Thymus (tissue), 14 donors: ENCODE measurements at places on chromosomes 11 and 22. TPM values are rescaled to one million over a fixed set of nuclear protein-coding genes. Genes with fewer than 3 reads are reported as not detected.
A peak's percentile ranks its signal among the peaks of the same experiment; 100 is the strongest.

- no peak overlapping the region for H3K27ac ChIP-seq
- H3K36me3 ChIP-seq: no peaks in the 10 kb centered on the region
- no peaks in the 10 kb centered on the region for H3K4me1 ChIP-seq
- H3K27me3 ChIP-seq: no peaks in the 10 kb centered on the region
These were observed 20.8 kb upstream of the JAM3 start for GRCh38 chr11:134048028-134048427.

- no peak overlapping the region for H3K4me3 ChIP-seq
- H3K27ac ChIP-seq: no peak overlapping the region
- no peak for DNase-seq
- H3K27me3 ChIP-seq: no peaks in the 10 kb centered on the region
- no peaks in the 10 kb centered on the region for H3K4me1 ChIP-seq
- no peaks in the 10 kb centered on the region for H3K36me3 ChIP-seq
These were observed 19.2 kb downstream of the DTX4 start for GRCh38 chr11:59191095-59191494.

- H3K4me1 ChIP-seq: no peaks in the 10 kb centered on the region
- H3K36me3 ChIP-seq: no peaks in the 10 kb centered on the region
- no peaks in the 10 kb centered on the region for H3K27me3 ChIP-seq
- no peak for DNase-seq
These were observed 90.6 kb downstream of the DSCAML1 start for GRCh38 chr11:117706322-117706814.

DNA sequence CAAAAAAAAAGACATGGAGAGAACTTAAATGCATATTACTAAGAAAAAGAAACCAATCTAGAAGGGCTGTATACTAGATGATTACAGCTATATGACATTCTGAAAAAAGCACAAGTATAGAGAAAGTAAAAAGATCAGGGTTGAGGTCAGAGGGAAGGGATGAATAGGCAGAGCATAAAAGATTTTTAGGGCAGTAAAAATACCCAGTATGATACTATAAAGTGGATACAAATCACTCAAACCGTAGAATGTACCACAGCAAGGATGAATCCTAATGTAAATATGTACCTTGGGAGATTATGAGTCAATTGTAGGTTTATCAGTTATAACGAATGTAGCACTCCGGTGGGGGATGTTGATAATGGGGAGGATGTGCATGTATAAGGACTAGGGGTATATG lies 29.4 kb upstream of the SMCO4 start:
- no peaks in the 10 kb centered on the region for H3K4me1 ChIP-seq
- no peaks in the 10 kb centered on the region for H3K27me3 ChIP-seq
- H3K4me3 ChIP-seq: no peak overlapping the region
- H3K36me3 ChIP-seq: no peaks in the 10 kb centered on the region

DNA sequence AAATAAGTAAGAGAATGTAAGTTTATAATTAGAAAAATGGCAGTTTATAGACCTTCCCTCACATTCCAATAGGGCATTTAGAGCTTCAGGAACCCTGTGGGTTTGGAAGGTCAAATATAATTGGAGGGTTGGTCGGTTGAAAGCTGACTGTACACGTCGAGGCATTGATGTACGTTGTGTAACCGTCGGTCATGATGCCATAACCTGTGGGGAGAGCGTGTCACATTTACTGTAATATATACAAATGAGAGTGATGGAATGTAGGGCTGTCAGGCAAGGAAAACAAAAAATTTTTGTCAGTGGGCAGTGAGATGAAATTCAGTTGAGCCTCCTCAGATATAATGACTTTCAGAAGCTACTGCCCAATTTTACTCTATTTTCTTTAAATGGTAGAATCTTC lies 88.5 kb downstream of the ARL14EP start:
- no peaks in the 10 kb centered on the region for H3K4me1 ChIP-seq
- H3K27ac ChIP-seq: no peak overlapping the region
- peaks cover 3% of the 10 kb centered on the region for H3K36me3 ChIP-seq
- no peak for DNase-seq
- H3K27me3 ChIP-seq: no peaks in the 10 kb centered on the region
- H3K4me3 ChIP-seq: no peak overlapping the region

GRCh38 chr11:78689585-78690153 lies 115.0 kb upstream of the NARS2 start:
- H3K27me3 ChIP-seq: no peaks in the 10 kb centered on the region
- H3K4me1 ChIP-seq: no peaks in the 10 kb centered on the region
- no peak for DNase-seq
- H3K4me3 ChIP-seq: no peak overlapping the region
- no peak overlapping the region for H3K27ac ChIP-seq

DNA sequence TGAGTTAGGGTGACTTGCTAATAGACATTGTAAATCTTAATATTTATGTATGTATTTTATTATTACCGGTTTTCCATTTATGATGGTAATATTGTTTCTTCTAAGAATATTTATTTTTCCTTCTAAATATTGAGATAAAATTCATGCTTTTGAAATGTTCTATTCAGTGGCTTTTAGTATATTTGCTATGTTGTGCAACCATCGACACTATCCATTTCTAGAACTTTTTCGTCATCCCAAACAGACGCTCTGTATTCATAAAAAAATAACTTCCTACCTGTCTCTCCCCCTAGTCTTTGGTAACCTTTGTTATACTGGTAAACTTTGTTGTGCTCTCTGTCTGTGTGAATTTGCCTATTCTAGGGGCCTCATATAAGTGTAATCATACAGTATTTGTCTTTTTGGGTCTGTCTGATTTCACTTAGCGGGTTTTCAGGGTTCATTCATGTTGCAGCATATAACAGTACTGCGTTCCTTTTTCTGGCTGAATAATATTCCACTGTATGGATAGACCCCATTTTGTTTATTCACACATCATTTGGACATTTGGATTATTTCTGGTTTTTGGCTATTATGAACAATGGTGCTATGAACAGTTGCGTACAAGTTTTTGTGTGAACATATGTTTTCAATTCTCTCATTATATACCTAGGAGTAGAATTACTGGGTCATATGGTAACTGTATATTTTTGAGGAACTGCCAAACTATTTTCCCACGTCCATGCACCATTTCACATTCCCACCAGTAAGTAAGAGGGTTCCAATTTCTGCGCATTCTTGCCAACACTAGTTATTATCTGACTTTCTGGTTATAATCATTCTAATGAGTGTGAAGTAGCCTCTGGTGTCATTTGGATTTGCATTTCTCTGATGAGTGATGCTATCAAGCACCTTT lies 15.9 kb downstream of the NEAT1 start:
- peaks cover 26% of the 10 kb centered on the region for H3K36me3 ChIP-seq
- no peak for DNase-seq
- no peak overlapping the region for H3K27ac ChIP-seq
- H3K4me3 ChIP-seq: no peak overlapping the region
- H3K27me3 ChIP-seq: no peaks in the 10 kb centered on the region

DNA sequence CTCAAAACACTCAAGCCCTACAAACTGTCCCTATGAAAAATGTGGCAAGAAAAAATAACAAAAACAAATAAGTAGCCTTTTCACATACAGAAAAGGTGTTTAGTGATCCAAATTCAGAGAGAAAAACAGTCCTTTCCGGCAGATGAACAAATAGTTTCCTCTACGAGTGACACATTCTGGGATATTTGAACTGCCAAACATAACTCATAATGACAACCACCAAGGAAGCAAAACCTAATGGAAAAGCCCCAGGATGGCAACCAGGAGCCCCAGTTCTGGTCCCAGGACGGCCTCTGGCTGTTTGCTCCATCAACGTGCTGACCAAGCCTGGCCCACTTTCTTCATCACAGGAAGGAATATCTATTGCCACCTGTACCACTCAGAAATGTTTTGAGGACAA lies 6.0 kb downstream of the PACSIN2 start:
- no peak overlapping the region for H3K4me3 ChIP-seq
- H3K4me1 ChIP-seq: peaks cover 19% of the 10 kb centered on the region
- H3K27me3 ChIP-seq: no peaks in the 10 kb centered on the region
- DNase-seq: no peak
- H3K27ac ChIP-seq: no peak overlapping the region

- H3K27me3 ChIP-seq: peaks cover 32% of the 10 kb centered on the region
- H3K4me1 ChIP-seq: peaks cover 30% of the 10 kb centered on the region
- H3K36me3 ChIP-seq: no peaks in the 10 kb centered on the region
- H3K4me3 ChIP-seq: no peak overlapping the region
These were observed 16.6 kb downstream of the RTN4RL2 start for GRCh38 chr11:57476757-57477506.

DNA sequence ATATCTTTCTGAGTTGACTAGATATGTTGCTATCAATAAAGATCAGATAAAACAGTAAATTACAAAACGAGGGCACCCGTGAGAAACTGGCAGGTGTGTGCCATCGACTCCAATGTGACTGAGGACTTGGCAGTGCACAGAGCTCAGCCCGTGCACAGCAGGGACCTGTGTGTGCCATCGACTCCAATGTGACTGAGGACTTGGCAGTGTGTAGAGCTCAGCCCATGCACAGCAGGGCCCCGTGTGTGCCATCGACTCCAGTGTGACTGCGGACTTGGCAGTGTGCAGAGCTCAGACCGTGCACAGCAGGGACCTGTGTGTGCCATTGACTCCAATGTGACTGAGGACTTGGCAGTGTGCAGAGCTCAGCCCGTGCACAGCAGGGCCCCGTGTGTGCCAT lies 347.2 kb upstream of the B3GAT1 start:
- no peaks in the 10 kb centered on the region for H3K36me3 ChIP-seq
- H3K27ac ChIP-seq: no peak overlapping the region
- H3K27me3 ChIP-seq: peaks cover 5% of the 10 kb centered on the region
- no peaks in the 10 kb centered on the region for H3K4me1 ChIP-seq
- H3K4me3 ChIP-seq: no peak overlapping the region

DNA sequence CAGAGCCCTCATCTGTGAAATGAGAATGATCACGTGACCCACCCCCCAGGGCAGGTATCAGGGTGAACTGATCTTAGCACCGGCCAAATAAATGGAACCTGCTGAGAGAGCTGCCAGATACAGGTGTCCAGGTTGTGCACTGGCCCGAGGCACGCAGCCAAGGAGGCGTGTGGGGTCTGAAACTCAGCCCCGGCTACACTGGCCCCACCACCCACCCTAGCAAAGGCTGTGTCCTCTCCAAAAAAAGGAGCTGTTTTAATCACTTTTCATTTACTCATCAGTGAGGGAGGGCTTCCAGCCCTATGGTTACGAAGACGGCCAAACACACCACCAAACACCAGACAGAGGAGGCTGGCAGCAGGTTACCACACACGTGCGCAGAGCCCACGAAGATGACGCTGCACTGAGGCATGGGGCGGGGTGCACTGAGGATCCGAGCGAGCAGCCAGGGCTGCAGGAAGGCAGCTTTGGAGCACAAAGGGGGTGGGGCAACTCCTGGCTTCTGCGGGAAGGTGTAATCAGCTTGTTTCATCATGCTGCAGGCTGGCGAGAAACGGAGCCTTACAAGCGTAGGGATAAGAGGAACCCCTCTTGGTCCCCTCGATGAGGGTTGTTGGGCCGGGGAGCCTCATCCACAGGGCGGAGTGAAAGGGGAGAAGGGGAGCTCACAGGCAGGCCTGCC lies 19.5 kb upstream of the SLC22A12 start:
- H3K4me3 ChIP-seq: no peak overlapping the region
- no peaks in the 10 kb centered on the region for H3K27me3 ChIP-seq
- DNase-seq: no peak
- no peak overlapping the region for H3K27ac ChIP-seq

DNA sequence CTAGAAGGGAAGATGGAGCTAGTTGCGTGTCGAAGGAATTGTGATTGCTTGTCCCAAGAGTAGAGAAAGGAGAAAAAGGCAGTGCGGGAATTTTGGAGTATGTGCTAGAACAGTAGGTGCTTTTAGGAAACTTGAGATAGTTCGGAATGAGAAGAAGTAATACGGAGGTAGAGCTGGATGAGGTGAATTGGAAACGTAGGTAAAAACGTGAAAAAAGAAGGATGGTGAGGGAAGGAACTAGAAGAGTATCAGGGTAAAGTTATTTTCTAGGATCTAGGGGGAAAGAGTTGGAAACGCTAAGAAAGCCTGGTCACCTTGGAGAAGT lies 1.4 kb downstream of the CEP57 start:
- peaks cover 7% of the 10 kb centered on the region for H3K36me3 ChIP-seq
- DNase-seq: no peak
- no peak overlapping the region for H3K27ac ChIP-seq
- peak overlapping the region; percentile 91 for H3K4me3 ChIP-seq
- no peaks in the 10 kb centered on the region for H3K27me3 ChIP-seq

DNA sequence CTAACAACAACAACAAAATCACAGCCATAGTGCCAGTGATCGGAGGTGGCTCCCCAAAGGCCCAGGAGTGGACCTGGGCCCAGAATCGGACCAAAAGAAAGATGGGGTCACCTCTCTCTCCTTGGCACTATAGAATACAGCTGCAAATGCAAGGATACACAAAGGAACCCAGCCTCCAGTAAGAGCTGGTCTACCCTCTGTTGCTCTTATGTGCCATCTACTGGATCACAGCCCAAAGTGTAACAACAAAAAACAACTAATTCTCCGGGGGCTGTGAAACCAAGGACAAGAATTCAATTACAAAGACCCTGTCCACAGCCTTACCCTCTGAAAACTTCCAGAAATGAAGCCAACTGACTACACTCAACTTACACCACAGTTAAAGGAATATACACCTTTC lies 21.6 kb downstream of the OR8G5 start:
- no peak overlapping the region for H3K4me3 ChIP-seq
- no peak overlapping the region for H3K27ac ChIP-seq
- DNase-seq: no peak
- no peaks in the 10 kb centered on the region for H3K4me1 ChIP-seq
- no peaks in the 10 kb centered on the region for H3K27me3 ChIP-seq

- H3K27ac ChIP-seq: no peak overlapping the region
- DNase-seq: no peak
- H3K27me3 ChIP-seq: no peaks in the 10 kb centered on the region
- peaks cover 12% of the 10 kb centered on the region for H3K36me3 ChIP-seq
These were observed 392.9 kb downstream of the TBC1D22A start for GRCh38 chr22:47155131-47155885.

GRCh38 chr11:1165256-1166041 lies 7.7 kb downstream of the MUC5AC start:
- H3K4me3 ChIP-seq: no peak overlapping the region
- no peaks in the 10 kb centered on the region for H3K27me3 ChIP-seq
- H3K27ac ChIP-seq: no peak overlapping the region
- DNase-seq: no peak
- no peaks in the 10 kb centered on the region for H3K36me3 ChIP-seq

DNA sequence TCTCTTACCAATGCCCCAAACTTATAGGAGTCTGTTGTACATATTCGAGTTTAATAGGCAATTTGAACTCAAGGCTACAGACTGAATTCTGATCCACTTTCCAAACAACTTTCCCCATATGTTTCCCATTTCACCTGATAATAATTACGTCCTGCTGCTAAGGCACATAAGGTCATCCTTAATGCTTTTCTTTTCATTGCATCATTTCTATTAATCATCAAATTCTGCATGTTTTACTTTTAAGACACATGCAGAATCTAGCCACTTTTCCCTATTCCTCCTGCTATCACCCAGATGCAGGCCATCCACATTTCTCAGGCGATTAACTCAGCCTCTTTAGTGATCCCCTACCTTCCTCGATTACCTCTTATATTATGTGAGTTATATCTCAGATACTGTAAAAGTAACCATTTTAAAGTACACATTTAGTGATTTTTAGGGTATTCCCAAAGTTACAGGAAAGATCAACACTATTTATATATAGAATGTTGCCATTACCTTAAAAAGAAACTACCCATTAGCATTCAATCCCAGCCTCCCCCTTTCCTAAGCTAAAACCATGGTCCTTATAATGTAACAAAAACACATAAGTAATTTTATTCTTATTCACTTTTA lies 14.9 kb downstream of the XKR3 start:
- no peak for DNase-seq
- no peak overlapping the region for H3K27ac ChIP-seq
- no peak overlapping the region for H3K4me3 ChIP-seq

Gene PRRG4
- 3.1 TPM for total RNA-seq

Gene PIH1D2
- total RNA-seq: 1.6 TPM

Gene KCNJ1
- total RNA-seq: 0.19 TPM

Gene OR5T1
- total RNA-seq: not detected

Gene IL10RA
- total RNA-seq: 22.7 TPM

Gene HPX
- 0.38 TPM for total RNA-seq

Gene TSG101
- total RNA-seq: 77.7 TPM

Gene C22orf31
- total RNA-seq: 1.7 TPM

Gene NECTIN1
- 6.5 TPM for total RNA-seq
